Cerebellar cortex (tissue), 1 donor: ENCODE measurements at places on chromosomes 13 and 19.

- no peak for DNase-seq
Measured at GRCh38 chr13:37595162-37595561, 3.4 kb downstream of the POSTN start.

DNA sequence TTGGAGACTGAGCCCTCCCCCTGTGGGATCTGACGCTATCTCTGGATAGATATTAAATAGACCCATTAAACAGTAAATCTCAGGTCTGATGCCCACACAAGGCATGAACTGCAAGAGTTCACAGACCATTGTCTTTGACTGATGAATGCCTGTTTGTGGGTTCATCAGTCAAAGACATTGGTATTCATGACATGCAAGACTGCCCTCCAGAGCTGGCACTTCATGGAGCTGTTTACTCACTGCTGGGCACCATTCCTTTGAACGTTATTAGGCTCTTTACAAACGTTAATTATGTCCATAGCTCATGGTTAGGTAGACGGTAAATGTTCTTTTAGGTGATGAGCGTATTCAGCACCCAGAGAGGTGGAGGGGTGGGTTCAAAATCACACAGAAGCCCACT is 111.8 kb upstream of the PABPC3 start:
- no peak for DNase-seq

DNA sequence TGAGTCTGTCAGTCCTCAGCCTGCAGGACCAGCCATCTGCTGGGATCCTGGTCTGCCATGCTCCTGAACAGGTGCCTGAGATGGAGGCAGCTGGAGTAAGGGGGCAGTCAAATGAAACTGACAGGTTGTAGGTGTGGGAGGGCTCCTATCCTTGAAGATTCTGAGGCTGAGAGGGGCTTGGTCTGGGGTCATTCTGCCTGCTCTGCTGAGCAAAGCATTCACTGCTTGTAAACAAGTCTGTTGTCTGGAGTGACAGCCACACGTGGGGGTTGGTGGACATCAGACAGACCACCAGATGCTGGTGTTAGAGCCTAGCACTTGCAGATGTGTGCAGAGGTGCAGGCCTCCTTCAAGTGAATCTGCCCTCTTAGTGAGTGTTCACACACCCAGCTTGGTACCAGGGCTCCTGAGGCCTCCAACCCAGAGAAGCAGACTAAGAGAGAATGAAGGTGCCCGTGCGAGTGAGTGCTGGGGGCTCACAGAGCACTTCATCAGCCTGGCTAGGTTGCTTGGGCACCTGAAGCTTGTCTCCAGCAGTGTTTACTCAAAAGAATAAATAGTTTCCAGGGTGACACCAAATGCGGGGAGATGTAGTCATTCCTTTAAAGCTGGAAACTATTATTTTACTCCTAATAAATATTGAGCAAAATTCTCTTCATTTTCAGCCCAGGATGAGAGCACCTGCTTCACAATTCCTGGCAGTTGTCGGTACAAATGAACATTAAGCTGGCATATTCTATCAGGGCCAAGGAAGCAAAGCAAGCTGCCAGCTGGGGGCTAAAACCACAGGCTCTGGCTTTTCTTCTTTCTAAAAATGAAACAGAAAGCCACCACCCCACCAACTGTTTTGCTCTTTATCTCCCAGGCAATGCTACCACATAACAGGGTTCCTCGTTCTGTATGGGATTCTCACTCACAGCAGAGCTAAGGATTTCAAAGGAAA is 82.3 kb downstream of the RNASEH2B start:
- DNase-seq: peak; percentile 90

GRCh38 chr13:90565985-90566713 is 781.3 kb upstream of the MIR17HG start:
- no peak for DNase-seq

DNA sequence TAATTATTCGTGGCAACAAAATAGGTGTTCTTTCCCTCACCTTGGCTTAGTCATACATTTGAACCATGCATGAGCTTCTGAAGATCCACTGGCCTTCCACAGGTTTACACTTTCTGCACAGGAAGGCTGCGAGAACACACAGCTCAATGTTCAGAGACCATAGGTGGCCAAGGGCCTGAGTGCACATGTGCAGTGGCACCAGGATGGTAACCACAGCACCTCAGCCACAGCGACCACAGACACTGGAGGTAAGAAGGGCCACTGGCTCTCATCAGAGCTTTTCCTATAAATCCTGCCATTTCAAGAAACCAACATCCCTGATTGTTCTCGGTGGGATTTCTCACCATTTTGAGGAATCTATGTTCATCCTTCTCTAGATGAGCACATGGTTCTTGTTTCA is 1.6 kb downstream of the DCLK1 start:
- DNase-seq: no peak

- no peak for DNase-seq
Measured at GRCh38 chr13:28536371-28536770, 41.4 kb upstream of the FLT1 start.

DNA sequence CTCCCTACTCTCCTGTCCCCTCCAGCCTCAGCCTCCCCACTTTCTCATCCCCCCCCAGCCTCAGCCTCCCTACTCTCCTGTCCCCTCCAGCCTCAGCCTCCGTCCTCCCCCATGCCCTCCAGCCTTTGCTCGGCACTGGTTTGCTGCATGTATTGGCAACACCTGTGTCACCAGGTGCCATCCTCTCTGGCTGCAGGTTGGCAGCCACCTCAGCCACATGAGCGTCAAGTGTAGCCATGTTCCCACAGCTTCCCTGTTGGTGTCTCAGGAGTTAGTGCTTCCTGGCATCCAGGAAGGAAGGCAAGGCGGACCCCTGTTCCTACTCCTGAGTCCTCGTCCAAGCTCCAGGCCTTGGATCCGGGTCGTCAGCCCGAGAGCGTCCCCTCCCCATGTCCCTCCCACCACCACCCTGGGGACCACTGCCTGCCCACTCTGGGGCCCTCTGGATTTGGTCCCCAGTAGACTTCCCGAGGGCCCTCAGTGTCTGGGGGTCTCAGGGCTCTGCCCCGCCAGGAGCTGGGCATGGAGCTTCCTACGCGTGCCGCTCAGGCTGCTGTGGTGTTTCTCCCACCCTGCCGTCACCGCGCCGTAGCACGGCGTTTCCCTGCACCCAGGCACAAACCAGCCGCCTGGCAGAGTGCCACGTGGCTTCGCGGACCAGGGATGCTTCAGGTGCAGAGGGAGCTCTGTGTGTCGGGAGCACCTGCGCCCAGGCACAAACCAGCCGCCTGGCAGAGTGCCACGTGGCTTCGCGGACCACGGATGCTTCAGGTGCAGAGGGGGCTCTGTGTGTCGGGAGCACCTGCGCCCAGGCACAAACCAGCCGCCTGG is 128.3 kb upstream of the MCF2L start:
- DNase-seq: no peak

- DNase-seq: no peak
Measured at GRCh38 chr19:33661336-33661735, 39.6 kb downstream of the CHST8 start.

GRCh38 chr13:36531746-36532486 is 99.6 kb downstream of the CCNA1 start:
- DNase-seq: no peak
